Neural progenitor cell (in vitro differentiated cells): ENCODE measurements at places on chromosomes 16 and 17.

DNA sequence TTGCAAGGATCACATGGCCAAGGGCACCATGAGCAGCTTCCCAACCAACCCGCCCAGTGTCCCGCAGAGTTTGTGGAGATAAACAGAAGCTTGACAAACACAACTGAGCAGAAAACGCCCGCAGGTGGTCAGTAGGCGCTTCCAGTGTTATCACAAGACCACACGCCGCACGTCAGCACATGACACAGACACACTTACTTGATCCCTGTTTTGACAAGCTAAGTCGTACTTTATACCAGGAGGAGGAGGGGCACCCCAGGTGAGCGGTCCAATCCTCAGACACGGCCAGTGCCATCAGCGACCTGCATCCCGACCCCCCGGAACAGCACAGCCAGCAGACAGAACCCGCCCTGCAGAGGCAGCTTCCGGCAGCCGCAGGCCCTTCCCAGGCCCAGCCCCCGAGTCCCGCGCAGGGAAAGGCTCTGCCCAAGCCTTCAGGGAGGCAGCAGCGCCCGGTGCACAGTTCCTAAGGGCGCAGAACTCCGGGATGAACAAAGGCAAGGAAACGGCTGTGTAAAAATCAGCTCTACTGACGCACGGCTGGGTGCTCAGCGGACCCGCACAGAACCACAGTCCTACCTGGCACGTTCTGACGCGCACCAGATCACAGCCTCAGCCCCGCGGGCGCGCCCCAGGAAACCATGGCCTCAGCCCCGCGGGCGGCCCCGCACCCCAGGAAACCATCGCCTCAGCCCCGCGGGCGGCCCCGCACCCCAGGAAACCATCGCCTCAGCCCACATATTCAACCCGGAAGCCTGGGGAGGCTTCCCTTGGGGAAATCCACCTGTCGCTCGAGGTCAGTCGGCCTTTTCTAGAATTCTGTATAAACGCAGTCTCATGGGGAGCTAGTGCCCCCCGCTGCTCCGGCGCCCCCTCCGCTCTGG is 27.8 kb downstream of the AXIN1 start:
- peaks cover 5% of the 10 kb centered on the region for H3K4me1 ChIP-seq
- no peak overlapping the region for H3K4me3 ChIP-seq
- H3K36me3 ChIP-seq, result no peaks in the 10 kb centered on the region
- no peaks in the 10 kb centered on the region for H3K27me3 ChIP-seq

GRCh38 chr17:5120036-5120435 is 4.2 kb downstream of the USP6 start:
- no peak overlapping the region for H3K27ac ChIP-seq
- H3K27me3 ChIP-seq, result peaks cover 29% of the 10 kb centered on the region
- no peak overlapping the region for H3K4me3 ChIP-seq

- peaks cover 17% of the 10 kb centered on the region for H3K27me3 ChIP-seq
- H3K4me3 ChIP-seq, result no peak overlapping the region
- no peak for DNase-seq
- H3K36me3 ChIP-seq, result no peaks in the 10 kb centered on the region
These were observed 3.4 kb upstream of the WIPI1 start for GRCh38 chr17:68460715-68461114.

DNA sequence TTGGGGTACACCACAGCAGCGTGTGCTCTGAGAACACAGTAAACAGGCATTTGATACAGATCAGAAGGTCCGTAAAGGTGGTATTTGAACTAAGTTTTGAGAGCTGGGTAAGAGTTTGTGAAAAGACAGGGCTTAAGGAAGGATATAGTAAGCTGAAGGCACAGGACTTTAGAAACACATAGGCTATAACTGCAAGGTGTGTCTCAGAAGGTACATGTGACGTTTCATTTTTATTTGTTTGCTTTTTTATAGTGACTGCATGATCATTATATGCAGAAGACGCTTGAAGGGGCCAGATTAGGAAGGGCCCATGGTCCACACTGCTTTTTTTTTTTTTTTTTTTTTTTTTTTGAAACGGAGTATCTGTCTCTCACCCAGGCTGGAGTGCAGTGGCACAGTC is 644.6 kb downstream of the WWOX start:
- no peak for DNase-seq
- no peak overlapping the region for H3K4me3 ChIP-seq
- H3K4me1 ChIP-seq, result no peaks in the 10 kb centered on the region
- no peaks in the 10 kb centered on the region for H3K36me3 ChIP-seq

- no peak overlapping the region for H3K27ac ChIP-seq
- H3K4me1 ChIP-seq, result no peaks in the 10 kb centered on the region
- H3K36me3 ChIP-seq, result no peaks in the 10 kb centered on the region
- peaks cover 16% of the 10 kb centered on the region for H3K27me3 ChIP-seq
- H3K4me3 ChIP-seq, result no peak overlapping the region
These were observed 25.8 kb downstream of the COX4I1 start for GRCh38 chr16:85825326-85825725.

DNA sequence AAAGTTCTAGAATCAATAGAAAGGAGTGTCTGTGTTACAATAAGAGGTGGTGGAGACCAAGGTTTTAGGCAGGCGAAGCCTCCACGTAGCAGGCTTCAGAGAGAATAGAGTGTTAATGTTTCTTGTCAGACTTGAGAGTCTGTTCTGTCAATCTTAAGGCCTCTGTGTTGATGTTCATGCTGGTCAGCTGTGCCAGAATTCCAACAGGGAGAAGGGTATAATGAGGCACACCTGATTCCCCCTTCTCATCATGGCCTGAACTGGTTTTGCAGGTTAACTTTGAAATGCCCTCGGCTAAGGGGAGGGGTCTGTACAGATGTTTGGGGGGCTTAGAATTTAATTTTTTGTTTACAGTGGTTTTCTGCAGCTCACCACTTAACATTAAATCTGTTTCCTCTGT is 46.0 kb downstream of the RNF112 start:
- H3K27me3 ChIP-seq, result no peaks in the 10 kb centered on the region
- H3K27ac ChIP-seq, result no peak overlapping the region
- DNase-seq, result no peak
- H3K4me3 ChIP-seq, result no peak overlapping the region
- peaks cover 57% of the 10 kb centered on the region for H3K4me1 ChIP-seq

- no peak overlapping the region for H3K4me3 ChIP-seq
- no peaks in the 10 kb centered on the region for H3K36me3 ChIP-seq
- no peaks in the 10 kb centered on the region for H3K27me3 ChIP-seq
- no peak for DNase-seq
These were observed 35.9 kb upstream of the FOXJ1 start for GRCh38 chr17:76176701-76177574.

DNA sequence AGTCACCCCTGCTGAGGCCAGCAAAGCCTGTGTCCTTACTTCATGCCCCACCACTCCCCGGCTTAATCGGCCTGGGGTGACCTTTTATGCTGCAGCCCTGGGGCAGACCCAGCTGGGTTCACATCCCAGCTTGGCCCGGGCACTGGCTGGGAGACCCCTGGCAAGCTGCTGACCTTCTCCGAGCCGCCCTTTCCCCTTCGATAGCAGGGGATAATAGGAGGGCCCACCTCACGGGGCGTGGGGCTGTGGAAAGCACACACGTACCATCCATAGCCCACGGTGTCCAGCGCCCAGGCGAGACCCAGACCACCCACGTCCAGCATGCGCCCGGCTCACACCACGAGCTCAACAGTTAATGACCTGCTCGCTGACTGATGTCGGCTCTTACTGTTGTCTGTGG is 26.8 kb downstream of the TBC1D16 start:
- no peak for DNase-seq
- H3K27me3 ChIP-seq, result no peaks in the 10 kb centered on the region
- no peaks in the 10 kb centered on the region for H3K36me3 ChIP-seq
- no peak overlapping the region for H3K4me3 ChIP-seq
- no peak overlapping the region for H3K27ac ChIP-seq

DNA sequence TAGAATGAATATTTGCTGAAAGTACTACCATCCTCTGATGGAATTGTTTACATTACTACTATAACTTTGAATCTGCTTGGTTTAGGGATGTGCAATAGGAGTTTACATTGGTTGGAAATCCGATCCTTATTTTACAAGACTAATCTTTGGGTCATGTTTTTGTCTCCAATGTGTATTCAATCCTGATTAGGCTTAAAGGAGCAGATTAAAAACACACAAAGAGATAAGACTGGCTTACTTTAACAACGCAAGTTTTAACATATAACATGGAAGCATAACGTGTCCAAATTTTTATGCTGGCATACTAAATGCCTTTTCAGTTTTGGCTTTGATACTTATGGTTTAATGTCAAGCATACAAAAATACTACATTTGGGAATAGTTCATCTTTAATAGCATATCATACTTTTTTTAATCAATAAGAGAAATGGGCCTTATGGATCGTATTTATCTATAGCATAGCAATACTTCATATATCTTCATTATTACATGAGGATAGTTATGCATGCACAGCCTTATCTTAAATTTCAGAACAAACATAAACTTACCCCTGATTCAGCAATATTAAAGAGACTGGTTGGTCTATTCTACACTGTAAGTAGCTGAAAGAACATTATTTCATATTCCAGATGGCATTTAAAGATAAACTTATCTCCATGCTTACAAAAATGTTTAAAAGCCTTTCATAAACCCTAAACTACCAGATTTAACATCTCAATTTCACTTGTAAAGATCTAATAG is 69.9 kb upstream of the NACA2 start:
- no peak overlapping the region for H3K27ac ChIP-seq
- no peaks in the 10 kb centered on the region for H3K4me1 ChIP-seq
- H3K27me3 ChIP-seq, result no peaks in the 10 kb centered on the region
- H3K36me3 ChIP-seq, result no peaks in the 10 kb centered on the region
